CMK (cell line): ENCODE measurements at places on chromosomes 4 and X.

DNA sequence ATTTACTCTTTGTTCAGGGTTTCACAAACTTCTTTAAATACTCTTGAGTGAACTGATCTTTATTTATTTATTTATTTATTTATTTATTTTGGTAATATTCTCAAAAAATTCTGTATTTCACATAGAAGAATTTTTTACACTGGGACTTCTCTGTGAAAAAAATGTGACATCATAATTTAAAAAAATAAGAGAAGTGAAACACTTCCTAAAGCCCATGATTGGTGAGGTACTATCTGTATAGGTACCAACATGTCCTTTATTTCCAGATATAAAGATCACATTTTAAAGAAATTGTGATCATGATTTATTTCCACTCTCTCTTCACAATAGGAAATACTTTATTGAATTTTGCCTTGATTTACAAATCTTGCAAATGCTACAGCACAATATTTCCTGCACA, 497.1 kb downstream of the FAT4 start:
- DNase-seq: no peak

GRCh38 chr4:47510506-47511143, 25.6 kb downstream of the ATP10D start:
- DNase-seq: no peak

DNA sequence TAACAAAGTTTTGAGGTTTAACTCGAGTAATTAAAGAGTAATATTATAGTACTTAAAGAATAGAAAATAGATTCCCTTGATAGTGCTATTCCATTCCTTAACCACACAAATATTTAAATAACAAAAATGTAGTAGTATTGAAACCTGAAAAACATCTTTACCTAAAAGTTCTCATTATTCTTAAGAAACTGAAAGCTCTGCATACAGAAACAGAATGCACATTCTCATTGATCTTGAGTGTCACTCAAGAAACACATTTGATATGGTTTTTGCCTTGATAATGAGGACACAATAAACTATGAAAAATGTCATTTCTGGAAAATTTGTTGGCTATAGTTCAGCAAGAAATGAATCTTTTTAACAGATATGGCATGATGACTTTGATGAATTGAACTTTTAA, 268.5 kb downstream of the COL25A1 start:
- DNase-seq: no peak

- no peak for DNase-seq
Observed at GRCh38 chr4:124854968-124855367, 142.4 kb upstream of the ANKRD50 start.
